ENCODE measurements at places on chromosomes 16 and 17. TPM values are rescaled to one million over a fixed set of nuclear protein-coding genes. Genes with fewer than 3 reads are reported as not detected.

Gene EFCAB13
- 4.6 TPM for total RNA-seq

Gene TP53TG3F
- 0.19 TPM for total RNA-seq

DNA sequence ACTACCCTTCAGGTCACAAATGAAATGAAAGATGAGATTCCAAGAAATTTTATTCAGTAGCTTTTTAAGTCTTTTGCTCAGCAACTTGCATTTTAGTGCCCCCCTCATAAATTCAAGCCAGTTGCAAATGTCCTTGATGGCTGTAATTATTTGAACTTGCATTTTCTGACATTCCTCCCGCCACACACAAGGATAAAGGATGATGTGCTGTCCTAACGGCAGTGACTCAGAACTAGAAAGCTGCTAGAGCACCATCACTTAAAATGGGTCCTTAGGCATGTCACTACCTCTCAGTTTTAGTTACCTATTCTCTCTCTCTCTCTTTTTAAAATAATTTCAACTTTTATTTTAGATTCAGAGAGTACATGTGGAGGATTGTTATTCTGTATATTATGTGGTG, 306.7 kb downstream of the CNTNAP4 start:
- DNase-seq: no peak

DNA sequence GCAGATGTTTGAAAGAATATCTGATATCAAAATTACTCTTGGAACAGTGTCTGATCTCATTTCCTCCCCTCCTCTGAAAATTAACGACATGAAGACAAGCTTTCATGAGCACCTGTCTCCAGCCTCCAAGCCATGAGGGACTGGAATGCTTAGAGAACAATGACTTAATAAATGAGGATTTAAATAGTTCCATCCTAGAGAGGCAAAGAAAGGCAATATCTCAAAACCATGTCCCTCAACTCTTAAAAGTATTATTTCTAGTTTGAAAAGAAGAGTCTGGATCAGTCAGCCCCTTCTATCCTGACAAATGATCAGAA, 137.5 kb downstream of the ANKFN1 start:
- no peak for DNase-seq

- no peak for DNase-seq
Observed at GRCh38 chr17:58375811-58376210, 23.8 kb upstream of the SUPT4H1 start.

DNA sequence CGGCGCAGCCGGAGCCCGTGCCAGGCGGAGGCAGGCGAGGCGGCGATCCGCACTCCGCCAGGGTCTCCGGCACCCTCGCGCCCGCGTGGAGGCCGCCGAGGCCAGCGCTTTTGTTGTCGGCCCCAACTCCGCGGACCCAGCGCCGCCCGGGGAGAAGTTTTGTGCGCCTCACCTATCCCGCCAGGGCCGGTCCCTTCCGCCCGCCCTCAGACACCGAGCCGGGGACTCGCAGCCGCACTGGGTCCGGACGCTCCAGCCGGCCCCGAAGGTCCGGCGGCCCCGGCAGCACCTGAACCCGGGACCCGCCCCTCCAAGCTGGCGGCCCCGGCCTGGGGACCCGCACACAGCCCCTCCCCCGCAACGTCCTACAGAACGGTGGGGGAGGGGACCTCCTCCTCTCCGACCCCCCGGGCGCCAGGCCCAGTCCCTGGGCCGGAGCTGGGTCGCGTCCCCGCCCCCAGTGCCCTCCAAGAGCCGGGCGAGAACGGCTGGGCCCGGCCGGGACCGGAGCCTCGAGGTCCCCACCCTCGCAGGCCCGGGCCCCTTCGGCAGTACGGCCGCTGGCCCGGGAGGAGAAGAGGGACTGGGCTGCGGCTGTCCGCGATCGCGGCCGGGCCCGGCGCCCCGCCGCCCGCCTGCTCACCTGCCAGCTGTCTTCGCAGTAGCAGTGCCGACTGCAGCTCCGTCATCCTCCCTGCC, 698 bp downstream of the UBE2G1 start:
- peak; percentile 64 for DNase-seq

- no peak for DNase-seq
Observed at GRCh38 chr17:58310511-58311428, 17.8 kb downstream of the TSPOAP1 start.

DNA sequence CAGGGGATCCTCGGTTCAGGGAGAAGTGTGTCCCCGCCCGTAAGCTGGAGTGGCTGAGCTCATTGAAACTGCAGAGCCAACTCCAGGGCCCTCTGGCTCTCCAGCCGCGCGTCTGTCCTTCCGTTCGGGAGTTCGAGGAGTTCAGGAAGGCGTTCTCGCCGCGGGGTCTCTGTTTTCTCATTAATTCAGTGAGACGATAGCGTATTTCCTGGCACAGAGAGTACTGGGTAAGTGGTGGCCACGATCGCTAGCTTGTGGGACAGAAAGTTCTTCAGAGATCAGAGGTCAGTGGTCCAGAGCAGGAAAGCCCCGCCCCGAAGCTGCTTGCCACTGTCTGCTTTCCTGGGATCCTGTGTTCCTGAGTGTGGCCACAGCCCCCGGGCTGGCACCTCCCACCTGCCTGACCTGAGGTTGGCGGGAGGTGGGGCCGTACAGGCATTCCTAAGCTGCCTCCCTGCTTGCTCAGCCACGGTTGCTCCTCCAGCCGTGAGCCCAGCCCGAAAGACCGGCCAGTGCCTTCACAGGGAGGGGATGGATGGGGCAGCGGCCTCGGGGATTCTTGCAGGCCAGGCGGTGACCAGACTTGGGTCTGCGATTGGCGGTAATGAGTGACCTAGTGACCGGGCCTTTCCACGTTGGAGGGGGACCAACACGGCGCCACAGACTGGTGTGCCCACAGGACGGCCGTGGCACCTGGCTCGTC, 8.9 kb downstream of the BAIAP2 start:
- DNase-seq: no peak
